ENCODE measurements at places on chromosomes 12 and 14.

- no peak for DNase-seq
Measured at GRCh38 chr12:38159092-38159551, 157.5 kb upstream of the ALG10B start.

DNA sequence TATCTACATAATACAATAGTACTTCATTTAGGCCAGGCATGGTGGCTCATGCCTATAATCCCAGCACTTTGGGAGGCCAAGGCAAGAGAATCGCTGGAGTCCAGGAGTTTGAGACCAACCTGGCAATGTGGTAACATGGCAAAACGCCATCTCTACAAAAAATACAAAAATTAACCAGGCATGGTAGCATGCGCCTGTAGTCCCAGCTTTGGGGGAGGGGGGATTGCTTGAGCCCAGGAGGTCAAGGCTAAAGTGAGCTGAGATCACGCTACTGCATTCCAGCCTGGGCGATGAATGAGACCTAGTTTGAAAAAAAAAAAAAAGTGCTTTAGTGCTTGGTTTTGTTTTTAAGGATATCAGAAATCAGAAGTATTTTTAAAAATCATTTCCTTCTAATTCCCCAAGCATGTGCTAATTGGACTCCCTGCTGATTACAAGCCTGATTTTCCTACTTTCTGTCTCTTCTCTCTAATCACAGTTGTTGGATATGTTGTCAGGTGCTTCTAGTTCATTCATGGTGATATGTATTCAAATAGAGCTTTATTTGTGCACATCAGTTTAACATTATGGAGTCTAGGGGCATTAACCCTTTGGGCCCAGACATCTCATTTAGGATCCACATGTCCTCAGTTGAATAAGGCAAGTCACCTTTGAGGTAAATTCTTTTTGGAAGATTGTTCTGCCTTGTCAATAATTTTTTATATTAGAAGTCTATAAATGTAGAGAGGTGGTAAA lies 7.0 kb upstream of the KRAS start:
- DNase-seq = no peak

GRCh38 chr14:52399104-52399503 lies 85.0 kb downstream of the PTGER2 start:
- DNase-seq = no peak

DNA sequence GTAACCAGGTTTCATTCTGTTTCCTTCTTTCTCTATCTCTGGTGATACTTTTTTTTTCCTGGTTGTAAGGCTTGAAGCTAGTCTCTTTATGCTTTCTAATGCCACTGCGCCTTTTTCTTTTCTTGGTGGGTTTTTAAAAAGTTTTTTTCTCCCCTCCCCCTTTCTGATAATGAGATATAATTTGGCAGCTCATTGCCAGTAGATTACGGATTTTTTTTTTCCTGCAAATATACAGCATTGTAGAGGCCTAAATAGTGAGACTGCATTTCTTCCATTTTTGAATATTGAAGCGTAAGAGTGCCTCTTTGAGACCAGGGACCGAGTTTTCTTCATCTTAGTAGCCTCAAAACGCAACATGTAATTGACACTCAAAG lies 1.1 kb downstream of the PAPOLA start:
- DNase-seq = no peak

- peak; percentile 15 for DNase-seq
Measured at GRCh38 chr14:39467889-39468524, 35.8 kb upstream of the FBXO33 start.

GRCh38 chr14:44914849-44915248 lies 46.9 kb downstream of the KLHL28 start:
- DNase-seq = peak; percentile 67

DNA sequence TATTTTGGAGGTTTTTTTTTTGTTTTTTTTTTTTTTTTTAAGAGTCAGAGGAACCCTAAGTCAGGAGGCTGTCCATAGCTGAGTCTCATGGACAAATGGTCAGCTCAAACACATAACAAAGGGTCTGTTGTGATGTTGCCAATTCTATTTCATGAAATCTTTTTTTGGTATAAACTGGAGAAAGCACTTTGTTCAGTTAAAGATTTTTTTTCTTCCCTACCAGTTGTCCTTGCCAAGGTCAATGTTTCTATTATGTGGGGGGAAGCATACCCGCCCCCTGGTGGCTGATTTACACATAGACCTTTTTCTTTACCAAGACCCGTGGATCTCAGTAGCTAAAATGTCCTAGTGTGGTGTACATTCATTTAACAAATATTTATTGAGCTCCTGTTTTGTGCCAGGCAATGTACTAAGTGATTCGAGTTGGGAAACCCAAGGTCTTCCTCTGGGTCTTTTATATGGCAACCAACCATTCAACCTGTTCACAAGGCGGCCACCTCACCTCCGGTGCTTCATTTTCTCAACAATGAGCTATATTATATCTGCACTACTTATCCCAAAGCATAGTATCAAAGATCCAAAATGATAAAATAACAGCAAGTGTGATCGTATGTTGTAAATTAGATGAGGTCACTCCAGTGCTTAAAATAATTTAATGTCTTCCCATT lies 214.5 kb downstream of the PAH start:
- peak; percentile 1 for DNase-seq

DNA sequence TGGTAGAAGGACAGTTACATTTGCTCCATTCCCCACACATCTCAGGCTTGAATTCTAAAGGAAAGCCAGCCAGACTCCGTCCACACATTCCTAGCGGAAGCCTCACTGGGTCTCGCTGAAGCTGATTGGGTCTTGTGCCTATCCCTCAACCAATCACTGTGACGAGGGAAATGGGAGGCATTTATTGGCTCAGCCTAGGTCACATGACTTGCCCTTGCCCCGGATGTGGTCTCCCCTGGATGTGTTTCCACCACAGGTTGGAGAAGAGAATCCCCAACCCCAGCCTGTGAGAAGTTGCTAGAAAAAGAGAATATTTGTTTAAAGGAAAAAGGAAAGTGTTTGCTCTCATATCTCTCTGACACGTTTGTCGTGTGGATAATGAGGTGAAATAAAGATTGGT lies 93.4 kb downstream of the C12orf75 start:
- no peak for DNase-seq

DNA sequence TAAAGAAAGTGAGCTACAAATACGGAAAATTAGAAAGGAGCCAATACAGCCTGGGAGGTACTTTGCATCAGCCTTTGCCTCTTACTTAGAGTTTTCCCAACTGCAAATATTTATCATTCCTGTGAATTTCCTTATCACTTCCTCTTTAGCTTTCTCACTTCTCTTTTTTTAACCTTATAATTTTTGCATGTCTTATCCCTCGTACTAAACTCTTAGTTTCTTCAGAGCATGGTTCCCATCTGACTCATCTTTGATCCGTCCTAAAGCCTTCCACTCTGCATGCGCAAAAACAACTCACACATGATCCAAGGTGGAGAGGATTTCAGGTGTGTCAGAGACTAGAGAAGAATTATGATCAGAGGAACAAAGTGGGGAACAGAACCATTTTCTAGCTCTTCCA lies 9.6 kb upstream of the SNAPC1 start:
- no peak for DNase-seq

DNA sequence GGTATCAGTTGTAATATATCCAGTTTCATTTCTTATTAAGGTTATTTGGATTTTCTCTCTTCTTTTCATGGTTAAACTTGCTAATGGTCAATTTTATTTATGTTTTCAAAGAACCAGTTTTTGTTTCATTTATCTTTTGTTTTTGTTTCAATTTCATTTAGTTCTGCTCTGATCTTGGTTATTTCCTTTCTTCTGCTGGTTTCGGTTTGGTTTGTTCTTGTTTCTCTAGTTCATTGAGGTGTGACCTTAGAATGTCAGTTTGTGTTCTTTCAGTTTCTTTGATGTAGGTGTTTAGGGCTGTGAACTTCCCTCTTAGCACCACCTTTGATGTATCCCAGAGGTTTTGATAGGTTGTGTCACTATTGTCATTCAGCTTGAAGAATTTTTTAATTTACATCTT lies 145.6 kb upstream of the SLCO1B1 start:
- DNase-seq = no peak

All from NCI-H446 (cell line).